CD4-positive, alpha-beta T cell treated with Interferon gamma for 1 hour (primary cell): ENCODE measurements at places on chromosomes 2 and 18.

- no peak for DNase-seq
Measured at GRCh38 chr2:231272991-231273390, 74.6 kb downstream of the ARMC9 start.

DNA sequence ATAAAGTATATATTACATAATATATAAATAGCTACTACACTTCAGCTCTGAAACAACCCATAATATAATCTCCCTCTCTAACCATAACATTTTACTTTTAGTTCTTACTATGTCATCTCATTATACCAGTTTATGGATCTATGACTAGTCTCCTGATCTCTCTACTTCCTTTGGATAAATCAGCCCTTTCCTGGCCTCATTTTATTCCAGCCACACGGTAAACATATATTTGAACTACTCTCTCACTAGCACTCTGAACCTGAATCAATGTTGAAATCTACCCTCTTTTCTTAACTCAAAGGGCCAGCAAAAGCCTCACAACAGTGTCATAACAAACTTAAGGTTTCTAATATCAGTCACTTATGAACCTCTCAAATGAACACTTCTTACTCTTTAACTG is 62.6 kb downstream of the BAZ2B start:
- DNase-seq = no peak

- peak; percentile 83 for DNase-seq
Measured at GRCh38 chr2:237662671-237663093, 35.3 kb downstream of the LRRFIP1 start.

GRCh38 chr2:136032192-136032591 is 46.8 kb upstream of the DARS1 start:
- DNase-seq = no peak

DNA sequence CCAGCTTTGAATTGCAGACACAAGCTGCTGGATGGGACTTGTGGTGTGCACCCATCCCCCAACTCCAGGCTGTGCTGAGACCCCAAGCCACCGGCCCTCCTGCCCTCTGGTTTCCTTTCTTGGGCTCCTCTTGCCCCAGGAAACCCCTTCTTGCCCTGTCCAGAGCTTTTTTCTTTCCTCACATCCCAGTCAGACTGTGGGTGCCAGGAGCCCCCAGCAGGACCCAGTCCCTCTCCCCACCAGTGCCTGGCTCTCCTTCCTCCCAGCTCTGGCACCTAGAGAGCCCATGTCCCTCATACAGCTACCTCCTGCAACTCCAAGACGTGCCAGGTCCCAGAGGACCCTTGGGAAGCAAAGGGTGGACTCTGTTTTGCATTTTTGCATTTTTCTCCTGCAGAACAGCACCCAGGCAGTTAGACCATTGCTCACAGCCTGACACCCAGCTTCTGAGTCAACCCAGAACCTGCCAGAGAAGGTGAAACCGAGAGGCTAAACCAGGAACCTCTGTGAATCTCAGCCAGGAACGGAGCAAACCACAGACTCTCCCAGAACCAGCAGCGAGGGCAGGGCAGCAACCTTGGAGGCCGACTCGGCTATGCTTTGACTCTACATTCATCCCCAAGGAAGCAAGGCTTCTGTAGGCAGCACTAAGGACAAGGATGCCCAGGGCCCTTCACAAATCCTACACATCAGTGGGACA is 221.1 kb downstream of the ANAPC1 start:
- no peak for DNase-seq

- DNase-seq = no peak
Measured at GRCh38 chr2:229636571-229636970, 77.8 kb downstream of the DNER start.

GRCh38 chr2:21912405-21912804 is 788.6 kb downstream of the TDRD15 start:
- DNase-seq = no peak

GRCh38 chr2:150595803-150596470 is 108.5 kb upstream of the RND3 start:
- DNase-seq = no peak

DNA sequence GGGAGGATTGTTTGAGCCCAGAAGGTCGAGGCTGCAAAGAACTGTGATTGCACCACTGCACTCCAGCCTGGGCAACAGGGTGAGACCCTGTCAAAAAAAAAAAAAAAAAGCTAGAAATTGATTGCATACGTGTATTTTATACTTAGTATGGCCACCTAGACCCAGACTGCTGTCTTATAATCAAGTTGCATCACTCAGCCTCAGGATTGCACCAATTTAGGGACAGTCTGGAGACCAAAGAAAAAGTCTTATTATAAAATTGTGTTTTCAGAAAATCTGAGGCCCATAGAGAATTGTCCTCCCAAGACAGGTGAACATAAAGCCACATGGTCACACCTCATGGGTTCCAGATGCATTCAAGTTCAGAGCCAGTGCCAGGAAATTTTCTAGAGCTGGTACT is 17.1 kb upstream of the PLEKHM3 start:
- no peak for DNase-seq

- no peak for DNase-seq
Measured at GRCh38 chr2:79638410-79638809, 125.6 kb downstream of the CTNNA2 start.

GRCh38 chr2:56476509-56477071 is 292.8 kb downstream of the CCDC85A start:
- DNase-seq = no peak

DNA sequence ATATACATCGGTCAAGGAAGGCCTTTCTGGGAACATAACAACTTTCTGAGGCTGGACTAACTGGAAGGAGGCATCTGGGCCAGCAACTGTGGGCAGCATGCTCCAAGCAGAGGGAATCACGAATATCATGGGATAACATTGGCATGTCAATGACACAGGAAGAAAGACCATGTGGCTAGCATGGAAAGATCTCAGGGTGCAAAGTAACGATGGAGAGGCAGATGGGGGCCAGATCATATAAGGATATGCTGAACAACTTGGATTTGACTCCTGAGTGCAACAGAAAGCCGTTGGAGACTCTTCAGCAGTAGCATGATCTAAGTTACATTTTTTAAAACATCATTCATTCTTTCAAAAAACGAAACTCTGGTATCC is 133.6 kb downstream of the FOXI3 start:
- no peak for DNase-seq

DNA sequence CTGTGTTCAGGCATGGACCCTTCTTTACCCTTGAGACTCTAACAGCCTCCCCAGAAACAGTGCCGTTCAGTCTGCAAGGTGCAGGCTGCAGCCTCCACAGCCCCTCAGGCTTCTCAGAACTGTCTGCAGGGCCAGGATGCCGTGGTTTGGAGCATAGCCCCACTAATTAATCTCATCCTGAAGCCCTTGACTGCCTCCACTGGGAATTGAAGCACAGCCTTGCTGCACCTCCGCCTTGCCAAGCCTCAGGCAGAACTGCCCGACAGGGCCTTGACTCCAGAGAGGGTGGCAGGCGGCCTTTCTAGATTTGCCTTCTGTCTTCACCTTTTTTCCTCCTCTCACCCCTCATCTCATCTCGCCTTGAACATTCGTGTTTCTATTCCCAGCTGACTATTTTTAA is 119.8 kb downstream of the NRP2 start:
- DNase-seq = no peak

DNA sequence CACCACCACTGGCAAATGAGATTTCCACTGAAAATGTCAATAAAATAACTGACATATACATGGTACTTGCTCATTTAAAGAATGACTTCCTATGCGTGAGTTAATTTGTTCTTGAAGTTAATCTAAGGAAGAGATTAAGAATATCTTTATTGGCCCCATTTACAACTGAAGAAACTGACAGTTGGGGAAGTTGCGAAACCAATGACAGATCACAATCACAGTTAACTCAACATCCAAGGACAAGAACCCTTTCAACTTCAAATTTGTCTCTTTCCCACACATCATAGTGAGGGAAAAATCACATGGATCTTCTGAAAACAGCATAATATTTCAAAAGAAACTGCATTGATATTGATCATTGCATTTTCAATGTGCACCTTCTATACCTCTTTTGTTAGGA is 565.4 kb downstream of the IRS1 start:
- DNase-seq = no peak

DNA sequence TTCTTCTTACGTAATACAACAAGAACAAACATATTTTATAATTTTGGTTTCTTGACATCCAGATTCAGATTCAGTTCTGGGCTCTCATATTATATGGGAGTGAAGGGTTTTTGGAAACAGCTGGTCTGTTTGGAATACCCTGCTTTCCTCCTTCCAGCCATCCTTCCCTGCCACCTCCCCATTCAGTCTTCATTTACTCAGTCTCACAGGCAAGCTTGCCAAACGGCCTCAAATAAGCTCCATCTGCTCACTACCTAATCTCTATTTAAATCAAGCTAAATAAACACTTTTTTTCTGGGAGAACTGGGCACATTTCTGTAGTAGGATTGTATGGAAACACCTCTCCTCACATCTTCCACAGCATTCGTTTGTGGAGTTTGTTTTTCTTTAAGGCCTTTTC is 147.5 kb downstream of the RND3 start:
- DNase-seq = no peak

DNA sequence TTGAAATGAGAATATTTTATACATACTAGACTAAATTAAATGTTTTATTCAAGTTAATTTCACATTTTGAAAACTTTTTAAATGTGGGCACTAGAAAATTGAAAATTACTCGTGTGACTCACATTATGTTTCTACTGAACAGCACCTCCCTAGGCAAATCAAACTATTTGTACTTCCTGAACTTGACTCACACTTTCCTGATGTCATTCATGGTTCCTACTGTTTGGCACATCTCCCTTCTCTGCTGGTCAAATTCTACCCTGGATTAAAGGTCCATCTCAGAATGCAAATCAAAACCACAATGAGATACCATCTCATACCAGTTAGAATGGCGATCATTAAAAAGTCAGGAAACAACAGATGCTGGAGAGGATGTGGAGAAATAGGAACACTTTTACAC is 16.7 kb downstream of the LHCGR start:
- DNase-seq = no peak

GRCh38 chr2:47173986-47174732 is 19.1 kb upstream of the STPG4 start:
- DNase-seq = no peak

GRCh38 chr2:123976054-123976648 is 48.9 kb upstream of the CNTNAP5 start:
- DNase-seq = no peak

DNA sequence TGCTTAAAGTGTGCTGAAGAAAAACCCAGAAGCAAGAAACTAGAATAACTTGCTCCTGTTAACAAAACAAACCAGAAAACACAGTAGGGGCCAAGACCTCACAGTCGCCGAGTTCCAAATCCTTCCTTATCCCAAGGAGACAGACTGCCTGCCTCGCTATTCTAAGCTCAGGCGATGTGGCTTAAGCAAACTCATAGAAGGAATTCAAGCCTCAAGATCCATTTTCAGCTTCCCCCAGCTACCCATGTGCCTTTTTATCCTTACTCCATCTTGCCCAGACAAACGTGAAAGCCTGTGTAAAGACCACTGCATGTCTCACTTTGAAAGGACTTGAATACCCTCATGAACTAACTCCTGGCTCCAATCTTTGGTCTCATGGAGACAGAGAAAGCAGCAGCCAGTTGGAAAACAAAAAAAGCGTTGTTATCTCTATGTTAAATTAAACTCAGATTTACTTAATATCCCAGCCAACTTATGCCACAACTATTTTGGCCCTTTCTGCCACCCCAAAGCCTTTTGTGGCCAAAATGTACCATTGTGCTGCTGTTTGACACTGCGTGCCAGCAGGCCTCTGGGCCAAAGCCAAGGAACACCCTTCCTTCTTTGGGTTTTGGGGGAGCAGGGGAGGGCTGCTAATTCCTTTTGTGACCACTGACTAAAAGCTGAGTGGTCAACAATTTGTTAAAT is 123.2 kb upstream of the FZD5 start:
- no peak for DNase-seq

DNA sequence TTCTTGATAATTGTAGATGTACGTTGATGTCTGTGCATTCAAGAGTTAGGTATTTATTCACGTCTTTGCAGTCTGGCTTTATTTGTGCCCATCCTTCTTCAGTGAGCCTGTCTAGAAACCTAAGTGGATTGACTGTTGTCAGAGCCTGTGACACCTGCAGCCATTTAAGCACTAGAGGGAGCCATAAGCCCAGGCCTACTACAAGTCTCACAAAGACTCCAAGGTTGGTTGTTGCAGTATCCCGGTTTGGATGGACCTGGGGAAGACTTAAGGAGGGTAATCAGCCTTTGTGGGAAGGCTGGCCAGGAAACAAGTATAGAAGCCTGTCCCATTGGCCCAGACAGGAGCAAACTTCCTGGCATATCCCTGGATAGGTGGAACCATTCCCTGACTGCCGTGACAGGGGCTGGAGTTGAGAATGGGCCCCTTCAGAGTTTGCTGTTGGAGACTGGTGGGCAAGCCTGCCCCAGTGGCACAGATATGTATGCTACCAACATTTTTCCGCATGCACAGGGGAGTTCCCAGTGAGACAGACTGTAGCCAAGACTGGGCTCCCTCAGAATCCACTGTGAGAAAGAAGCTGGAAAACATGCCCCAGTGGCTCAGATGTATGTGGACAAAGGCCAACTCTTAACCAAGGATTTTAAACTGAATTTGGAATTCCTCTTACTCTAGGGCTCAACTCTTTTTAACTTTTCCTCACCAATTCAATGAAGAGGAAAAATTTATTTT is 9.3 kb upstream of the LRRC30 start:
- no peak for DNase-seq

DNA sequence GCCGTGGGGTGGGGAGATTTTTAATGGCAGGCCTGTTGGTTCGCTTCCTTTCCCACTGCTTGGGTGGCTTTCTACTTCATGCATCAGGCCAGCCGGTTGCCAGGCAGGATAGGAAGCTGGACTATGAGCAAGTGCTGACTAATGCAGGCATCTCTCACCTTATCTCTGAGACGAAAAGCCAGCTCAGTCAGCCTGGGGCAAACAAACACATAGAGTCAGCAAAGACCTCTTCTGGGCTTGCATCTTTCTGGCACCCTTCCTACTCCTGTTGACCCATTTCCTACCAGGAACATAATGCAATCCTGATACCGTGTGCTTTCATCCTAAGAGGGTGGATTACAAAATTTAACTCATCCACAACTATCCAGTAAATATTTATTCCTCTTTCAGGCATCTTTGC is 416.6 kb upstream of the MEX3C start:
- no peak for DNase-seq

DNA sequence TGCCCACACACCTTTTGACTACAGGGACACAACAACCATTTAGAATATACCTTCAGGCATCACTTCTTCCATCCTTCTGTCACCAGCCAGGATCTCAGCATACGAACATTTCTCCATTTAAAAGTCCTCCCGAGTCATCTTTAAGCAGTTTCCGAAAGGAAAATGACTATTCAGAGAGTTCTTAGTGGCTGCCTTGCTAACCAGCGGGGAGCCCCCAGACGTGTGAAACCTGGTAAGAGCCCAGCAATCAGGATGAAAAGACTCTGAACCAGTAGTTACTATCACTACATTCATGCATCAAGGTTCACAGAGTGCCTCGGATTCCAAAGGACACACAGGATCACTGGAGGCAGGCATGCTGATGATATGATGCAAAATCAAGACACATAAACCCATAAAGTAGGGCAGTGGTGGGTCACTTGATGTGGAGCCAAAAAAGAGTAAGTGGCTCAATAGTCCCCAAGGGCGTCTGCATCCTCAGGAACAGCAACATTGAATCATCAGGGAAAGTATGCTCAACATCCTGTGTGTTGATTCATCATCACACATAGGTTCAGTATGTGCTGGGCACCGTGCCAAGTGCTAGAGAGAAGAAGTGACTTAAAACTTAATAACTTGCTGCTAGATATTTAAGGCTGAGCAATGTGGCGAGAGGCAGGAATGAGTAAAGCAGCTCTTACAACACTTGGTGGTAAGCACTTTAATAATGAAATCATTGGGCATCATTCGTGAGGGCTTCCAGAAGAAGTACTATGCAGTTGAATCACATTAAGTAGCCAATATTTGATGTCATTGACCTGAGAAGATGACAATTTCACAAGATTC is 4.4 kb downstream of the CCL20 start:
- DNase-seq = peak; percentile 79
